CD4-positive, alpha-beta T cell treated with Interleukin-2 at 100 ng/mL for 4 hours (primary cell): ENCODE measurements at places on chromosomes 6 and 20.

DNA sequence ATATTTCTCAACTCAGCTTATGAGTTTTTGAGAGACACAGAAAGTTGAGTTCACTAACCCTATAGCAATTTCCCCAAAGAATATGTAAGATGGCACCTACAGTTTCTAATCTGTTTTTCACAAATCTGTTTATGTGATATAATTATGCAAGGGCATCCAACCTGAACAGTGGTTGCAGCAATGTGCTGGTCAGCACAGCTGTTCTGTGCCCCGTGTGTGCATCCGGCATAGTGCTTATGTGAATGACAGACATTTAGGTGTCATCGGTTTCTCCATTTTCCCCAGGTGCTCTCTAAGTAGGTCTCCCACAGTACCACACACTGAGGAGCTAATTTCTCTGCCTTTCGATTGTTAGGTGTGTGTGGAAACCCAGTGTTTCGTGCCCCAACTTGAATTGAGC is 7.7 kb upstream of the BACH2 start:
- no peak for DNase-seq

DNA sequence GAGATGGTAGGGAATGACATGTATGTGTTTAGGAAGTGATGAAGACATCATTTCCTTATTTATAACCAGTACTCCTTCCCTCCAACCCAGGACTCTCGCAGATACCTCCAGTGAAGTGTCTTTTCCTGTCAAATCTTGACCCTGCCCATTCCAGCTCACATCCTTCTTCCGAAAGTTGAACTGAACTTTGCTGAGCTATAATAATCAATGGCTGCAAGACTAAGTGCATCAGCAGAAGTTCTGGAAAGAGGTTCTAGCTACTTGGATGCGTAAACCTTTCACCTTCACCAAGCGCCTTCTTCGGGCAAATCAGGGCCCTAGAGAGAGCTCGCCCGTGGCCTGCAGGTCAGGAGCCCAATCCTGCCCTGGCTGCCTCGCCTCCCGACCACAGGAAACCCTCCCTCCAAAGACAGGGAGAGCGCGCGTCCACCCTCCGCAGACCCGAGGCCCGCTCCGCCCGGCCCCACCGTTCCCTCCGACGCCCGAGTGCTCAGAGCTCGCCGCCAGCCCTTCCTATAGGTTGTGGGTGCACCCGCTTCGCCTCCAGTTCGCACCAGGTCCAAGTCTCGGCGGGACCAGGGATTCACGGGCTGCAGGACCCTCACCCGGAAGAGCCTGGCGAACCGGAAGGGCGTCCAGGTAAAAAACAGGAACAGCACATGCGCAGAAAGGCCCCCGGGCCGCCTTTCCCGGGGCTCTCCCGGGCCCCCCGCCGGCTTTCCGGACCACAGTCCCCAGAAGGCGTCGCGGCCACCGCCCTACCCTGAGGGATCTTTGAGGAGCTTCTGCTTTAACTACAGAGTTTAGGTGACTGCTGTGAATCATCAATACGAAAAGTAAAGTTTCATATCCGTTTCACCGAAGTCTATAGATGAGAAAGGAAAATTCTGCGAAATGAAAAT is at the start of gene ZNF334:
Gene ZNF334 (minus strand): TSS at position 617 of the 902 bp plus-strand sequence. CDS start 1,457 bp downstream, outside the sequence.
- no peak for DNase-seq

- DNase-seq, result no peak
Observed at GRCh38 chr20:61934716-61935530, 130.8 kb downstream of the TAF4 start.

GRCh38 chr20:33445881-33446625 is 2.5 kb upstream of the SNTA1 start:
- no peak for DNase-seq

DNA sequence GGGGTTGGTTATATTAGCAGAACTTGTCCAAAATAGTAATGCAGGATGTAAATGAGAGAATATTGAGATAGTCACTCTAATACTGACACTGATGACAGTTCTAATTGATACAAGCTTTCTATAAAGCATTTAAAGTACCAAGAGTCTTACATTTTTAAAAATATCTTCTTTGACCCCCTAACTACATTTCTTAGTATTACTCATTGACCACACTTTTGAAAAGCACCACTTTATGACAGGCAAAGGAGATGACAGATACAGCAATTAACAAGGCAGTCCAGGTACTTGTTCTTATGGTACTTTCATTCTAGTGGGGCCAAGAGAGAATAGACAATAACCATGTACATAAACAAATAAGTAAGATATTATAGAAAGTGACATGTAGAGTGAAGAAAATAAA is 139.4 kb upstream of the EYA4 start:
- DNase-seq, result no peak

- no peak for DNase-seq
Observed at GRCh38 chr6:143024977-143025376, 35.7 kb upstream of the AIG1 start.
